ENCODE measurements at places on chromosomes 3 and 15. TPM values are rescaled to one million over a fixed set of nuclear protein-coding genes. Genes with fewer than 3 reads are reported as not detected.

- DNase-seq, result no peak
These were observed 33.5 kb downstream of the CHAC1 start for GRCh38 chr15:40986820-40987219.

DNA sequence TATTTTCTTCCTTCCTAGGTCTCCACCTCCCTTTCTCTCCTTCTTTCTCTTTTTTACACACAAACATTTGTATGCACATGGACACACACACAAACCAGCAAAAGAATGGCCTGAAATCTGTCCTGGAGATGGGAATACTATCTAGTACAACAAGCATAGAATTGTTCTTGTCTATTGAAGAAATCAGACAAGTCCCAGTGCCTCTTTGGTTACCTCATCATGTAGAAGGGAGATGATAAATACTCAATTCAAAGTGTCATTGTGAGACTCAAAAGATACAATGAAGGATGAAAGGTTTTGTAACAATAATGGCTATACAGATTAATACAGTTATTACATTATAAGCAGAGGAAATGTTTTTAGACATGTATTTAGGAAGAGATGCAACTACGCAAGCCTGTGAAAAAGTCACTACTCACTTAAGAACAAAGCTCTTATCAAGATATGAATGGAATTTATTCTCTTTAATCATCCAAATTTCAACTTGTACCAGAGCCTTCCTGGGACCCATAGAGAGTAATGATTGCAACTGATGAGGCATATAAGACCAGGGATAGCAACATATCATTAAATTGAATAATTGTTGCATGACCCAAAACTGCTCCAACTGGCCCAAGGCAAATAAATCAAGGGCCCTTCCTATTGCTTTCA is 43.2 kb downstream of the P3H2 start:
- no peak for DNase-seq

- DNase-seq, result no peak
These were observed 55.5 kb upstream of the AGTR1 start for GRCh38 chr3:148642214-148642613.

DNA sequence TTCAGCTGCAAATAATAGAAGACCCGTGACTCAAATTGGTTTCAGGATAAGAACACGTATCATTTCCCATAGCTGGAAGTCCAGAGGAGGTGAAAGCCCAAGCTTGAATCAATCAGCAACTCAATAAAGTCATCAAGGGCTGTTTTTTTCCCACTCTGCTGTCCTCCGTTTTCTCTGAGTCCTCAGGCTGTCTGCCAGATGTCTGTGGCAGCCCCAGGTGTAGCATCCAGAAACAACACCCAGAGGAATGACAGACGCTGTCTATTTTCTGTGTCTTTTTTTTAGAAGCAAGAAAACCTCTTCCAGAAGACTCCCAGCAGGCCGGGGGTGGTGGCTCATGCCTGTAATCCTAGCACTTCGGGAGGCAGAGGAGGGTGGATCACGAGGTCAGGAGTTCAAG is 204.4 kb downstream of the FAM43A start:
- no peak for DNase-seq

GRCh38 chr3:20890111-20890519 is 704.1 kb upstream of the SGO1 start:
- DNase-seq, result no peak

DNA sequence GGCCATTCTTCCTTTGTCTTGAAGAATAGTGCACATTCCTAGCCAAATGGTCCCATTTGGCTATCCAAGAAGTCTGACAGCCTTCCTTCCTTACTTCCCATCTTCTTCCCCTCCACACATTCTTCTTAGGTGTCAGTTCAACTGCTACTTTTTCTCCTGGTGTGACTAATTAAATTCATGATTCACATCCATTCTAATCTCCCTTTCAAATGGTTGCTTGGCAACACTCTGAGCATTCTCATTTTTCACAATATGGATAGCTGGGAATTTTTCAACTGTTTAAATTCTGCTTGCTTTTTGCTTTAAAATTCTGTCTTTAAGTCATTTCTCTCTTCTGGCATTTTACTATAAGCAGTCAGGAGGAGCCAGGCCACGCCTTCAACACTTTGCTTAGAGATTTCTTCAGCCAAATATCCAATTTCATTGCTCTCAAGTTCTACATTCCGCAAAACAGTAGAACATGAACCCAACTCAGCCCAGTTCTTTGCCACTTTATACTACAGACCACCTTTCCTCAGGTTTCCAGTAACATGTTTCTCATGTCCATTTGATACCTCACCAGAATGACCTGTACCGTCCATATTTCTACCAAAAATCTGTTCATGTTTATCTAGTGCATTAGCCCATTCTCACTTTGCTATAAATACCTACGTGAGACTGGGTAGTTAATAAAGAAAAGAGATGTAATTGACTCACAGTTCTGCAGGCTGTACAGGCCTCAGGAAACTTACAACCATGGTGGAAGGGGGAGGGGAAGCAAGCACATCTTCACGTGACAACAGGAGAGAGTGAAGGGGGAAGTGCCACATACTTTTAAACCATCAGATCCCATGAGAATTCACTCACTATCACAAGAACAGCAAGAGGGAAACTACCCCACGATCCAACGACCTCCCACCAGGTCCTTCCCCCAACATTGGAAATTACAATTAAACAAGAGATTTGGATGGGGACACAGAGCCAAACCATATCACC is 31.9 kb upstream of the MCF2L2 start:
- peak; percentile 38 for DNase-seq

GRCh38 chr3:127610105-127610504 is 11.9 kb downstream of the MCM2 start:
- peak; percentile 81 for DNase-seq

The CPEB1 gene
- 5.2 TPM for total RNA-seq

The SLC28A1 gene
- total RNA-seq, result not detected

The DLL4 gene
- total RNA-seq, result not detected

The TM4SF1 gene
- total RNA-seq, result 209 TPM

The ATP13A5 gene
- 0.30 TPM for total RNA-seq

The THBS1 gene
- total RNA-seq, result 567 TPM
